ENCODE measurements at places on chromosomes 4 and X. TPM values are rescaled to one million over a fixed set of nuclear protein-coding genes. Genes with fewer than 3 reads are reported as not detected.

PF4V1 gene
- 3.3 TPM for total RNA-seq

CD38 gene
- 98.8 TPM for total RNA-seq

TRIM60 gene
- total RNA-seq, result not detected

SLC4A4 gene
- 20.4 TPM for total RNA-seq

PSAPL1 gene
- total RNA-seq, result not detected

DNA sequence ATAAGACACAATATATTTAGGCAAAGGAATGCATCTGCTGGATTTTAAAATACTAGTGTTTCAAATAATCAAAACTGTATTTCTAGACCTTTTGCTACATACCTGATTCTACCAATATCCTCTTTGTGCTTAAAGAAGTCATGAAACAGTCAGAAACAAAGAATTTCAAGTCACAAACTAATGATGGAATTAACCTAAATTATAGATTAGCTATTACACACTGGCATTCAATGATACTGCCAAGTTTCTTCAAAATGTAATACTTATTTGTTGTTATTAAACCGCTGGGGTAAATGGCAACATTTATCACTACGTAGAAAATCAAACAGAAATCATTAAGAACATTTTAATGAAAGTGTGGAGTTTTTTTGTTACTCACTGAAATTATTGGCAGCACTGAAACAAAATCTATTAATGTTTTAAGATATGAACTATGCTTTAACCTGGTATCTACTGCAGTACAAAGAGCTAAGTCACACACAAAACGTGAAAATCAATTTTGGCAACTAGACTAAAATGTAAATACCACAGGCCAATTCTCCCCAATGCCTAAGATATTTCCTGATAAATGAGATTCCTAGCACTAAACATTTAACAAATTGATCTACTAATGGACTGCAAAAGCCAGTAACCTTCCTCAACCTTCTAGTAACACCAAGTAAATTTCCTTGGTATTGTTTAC is 19.4 kb downstream of the PDGFC start:
- DNase-seq, result no peak

DNA sequence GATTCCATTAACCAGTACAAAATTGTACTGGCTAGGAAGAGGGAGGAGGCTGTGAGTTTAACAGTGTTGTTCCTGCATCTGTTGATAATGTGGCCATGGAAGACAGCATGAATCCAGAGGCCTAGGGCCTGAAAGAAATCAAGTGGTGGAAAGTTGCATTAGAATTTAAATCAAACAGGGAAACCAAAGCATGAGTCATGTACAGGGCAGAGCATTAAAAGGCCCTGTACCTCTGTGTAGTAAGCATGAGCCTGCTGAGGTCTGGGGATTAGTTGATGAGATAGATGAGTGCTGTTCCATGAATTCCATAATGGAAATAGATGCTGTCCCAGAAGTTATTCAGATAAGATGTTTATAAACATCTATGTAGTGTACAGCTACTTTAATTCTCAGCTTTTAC is 58.3 kb downstream of the MID1IP1 start:
- DNase-seq, result no peak

DNA sequence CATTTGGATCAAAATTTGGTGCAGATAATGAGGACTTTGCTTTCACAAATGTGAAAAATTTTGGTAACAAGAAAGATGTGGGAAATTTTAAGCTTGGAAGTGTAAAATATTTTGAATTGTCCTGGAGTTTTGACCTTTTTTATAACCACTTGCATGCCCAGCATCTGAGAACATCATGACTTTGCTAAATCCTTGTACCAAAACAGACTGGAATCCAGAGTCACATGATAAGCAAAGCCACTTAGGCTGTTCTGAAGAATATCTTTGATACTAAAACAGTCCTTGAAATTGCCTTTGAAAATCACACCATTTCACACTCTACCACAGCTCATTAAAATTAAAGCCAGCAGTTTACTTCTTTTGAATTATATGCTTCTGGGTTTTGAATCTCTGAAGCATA is 2.5 kb upstream of the PPM1K start:
- DNase-seq, result no peak

GRCh38 chrX:17397074-17397473 is 22.1 kb downstream of the NHS start:
- DNase-seq, result no peak

DNA sequence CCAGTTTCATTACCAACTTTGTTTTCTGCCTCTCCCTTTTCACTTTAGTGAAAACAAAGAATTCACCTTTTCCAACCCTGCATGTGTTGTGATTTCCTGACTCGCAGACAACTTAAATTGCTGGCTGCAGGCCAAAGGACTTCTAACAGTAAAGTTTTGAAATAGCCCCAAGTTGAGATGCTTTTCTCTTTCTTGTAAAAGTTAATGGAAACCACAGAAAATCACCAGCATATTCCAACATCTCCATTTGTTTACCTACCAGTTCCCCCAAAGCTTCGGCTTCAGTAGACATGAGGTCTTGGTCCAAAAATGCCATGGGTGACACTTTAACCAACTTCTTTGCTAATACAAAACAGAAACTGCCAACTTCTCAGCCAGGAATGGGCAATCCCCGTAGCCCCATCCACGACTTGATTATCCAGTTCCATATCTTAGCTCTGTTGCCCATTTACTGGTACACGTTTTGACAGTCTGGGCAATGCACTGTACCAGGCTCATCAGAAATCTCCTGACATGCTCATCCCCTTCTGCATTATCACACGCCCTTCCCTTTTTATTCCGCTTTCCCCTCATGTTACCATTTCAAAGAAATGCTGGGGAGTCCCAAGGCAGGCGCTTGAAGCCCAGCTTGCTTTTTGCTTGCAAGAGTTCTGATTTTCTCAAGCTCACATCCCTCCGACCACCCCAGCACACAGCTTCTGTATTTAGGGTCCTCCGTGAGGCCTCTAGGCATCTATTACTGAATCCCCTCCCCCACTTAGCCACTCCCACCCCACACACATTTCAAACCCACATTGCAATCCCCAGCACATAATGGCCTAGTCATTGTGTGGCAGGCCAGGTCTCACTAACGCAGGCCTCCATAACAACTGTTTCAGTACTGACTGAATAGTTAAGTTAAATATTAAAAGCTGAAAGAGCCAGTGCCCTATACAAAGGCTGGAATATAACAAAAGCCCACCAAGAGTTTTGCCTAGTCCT is 137.9 kb upstream of the S100G start:
- no peak for DNase-seq

GRCh38 chrX:71577682-71578081 is 555 bp upstream of the GCNA start:
- no peak for DNase-seq

GRCh38 chrX:143536176-143536575 is 18.9 kb upstream of the SPANXN3 start:
- no peak for DNase-seq

DNA sequence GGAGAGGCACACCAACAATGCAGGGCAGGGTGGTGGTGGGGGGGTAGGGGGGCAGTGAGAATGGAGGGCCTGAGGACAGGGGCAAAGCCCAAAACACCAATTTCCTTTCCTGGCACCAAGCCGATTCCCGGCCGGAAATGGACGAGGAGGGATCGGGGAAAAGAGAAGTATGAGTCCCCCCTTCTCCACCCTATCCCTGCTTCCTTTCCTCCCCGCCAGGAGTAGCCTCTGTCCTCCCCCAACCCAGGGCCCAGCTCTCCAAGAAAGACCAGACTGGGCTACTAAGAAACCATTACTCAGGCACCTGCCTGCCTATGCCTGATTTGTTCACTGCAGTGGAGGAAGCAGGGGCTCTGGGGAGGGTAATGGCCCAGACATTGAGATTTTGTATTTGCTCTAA is 402 bp downstream of the CCDC120 start:
- no peak for DNase-seq

DNA sequence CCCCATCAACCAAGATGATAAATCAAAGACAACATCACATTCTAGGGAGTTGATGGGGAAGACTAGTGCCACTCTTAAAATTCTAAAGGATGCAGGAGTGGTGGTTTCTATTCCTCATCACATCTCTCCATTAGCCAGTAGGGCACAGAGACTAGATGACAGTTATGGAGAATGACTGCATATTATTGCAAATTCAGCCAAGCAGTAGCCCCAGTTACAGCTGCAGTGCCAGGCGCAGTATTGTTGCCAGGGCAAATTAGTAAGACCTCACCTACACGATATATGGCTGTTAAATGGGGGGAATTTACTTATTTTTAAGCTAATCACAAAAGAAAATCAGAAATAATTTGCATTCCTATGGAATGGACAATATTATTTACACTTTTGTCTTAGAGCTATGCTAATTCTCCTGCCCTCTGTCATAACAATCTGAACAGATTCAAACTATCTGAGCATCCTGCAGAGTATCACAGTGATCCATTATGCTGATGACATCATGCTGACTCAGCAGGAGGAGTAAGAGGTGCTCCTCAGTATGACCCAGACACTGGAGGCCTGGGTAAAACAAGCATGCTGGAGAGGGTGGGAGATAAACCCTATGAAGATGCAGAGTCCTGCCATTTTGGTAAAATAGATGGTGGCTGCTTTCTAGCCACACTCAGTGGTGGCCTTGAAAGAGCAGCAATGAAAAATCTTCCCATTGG is 24.7 kb downstream of the ETNPPL start:
- DNase-seq, result no peak

- DNase-seq, result no peak
Measured at GRCh38 chrX:2185341-2186082, 315.3 kb downstream of the DHRSX start.

Data from natural killer cell (primary cell).